ENCODE measurements at places on chromosomes 6 and 20.
A peak's percentile ranks its signal among the peaks of the same experiment; 100 is the strongest.

DNA sequence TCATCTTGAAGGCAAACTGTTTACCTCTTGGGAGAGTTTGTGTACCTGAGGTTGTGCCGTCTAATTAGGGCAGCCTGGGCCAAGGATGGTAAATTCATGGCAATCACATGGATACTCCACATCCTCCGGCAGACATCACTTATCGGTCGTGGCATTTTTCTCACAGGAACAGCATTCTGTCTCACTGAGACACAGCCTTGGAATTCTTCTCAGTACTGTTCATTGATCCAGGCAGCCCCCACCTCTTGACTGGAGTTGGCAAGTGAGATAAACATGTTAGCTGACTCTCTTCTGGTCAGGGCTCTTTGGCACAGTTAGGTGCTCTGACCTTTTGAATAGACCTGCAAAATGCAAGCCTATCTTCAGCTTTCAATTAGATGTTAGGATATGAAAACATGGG is 511.4 kb upstream of the FLRT3 start:
- DNase-seq, result no peak

DNA sequence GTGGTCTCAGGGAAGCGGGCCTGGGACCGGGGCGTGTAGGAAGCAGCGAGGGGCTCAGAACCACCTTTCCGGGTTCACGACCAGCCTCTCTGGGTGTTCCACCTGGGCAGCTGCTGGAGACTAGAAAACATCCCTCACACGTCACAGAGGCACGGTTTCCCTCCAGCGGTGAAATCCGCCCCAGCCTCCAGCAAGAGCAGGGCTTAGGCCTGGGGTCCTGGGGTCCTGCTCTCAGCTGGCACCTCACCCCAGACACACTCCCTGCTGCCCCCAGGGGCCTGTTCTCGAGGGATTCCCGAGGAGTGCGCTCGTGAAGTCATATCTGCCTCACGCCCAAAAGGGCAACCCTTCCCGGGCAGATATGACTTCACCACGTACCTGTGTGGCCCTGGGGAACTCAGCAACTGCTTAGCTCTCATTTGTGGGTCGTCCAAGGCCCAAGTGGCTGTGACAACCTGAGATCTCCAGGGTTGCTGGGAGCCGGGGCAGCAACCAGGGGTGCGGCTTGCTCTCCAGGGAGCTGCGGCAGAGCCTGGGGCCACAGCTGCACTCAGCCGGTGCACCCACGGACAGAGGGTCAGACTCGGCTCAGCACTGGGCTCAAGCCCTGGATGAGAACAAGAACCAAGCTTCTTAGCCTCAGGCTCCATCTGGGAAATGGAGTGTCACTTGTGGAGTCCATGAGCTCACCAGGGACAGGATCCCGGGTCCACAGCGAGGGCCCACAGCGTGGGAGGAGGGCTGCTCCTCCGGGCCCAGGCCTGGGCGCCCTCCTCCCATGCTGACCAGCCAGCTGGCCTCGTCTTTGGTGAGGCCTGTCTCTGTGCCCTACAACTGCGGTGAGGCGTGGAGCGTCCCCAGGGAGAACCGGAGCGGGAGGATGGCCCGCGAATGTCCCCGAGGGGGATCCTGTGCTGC is 661 bp downstream of the FNDC11 start:
- no peak for DNase-seq

DNA sequence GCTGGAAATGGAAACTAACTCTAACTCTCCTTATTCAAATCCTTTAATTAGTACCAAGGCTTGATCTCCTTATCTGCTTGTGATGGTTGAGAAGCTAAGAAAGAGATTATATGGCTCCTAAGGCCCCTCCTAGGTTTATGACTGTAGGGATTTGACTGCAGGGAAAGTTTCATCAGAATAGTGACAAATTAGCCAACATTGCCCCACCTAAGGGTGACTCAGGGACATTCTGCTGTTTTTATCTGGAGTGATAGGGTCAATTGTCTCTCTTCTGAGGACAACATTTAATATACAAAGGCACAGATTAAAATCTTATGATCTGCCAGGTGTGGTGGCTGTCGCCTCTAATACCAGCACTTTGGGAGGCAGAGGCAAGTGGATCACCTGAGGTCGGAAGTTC is 138.1 kb upstream of the MARCKS start:
- no peak for DNase-seq

DNA sequence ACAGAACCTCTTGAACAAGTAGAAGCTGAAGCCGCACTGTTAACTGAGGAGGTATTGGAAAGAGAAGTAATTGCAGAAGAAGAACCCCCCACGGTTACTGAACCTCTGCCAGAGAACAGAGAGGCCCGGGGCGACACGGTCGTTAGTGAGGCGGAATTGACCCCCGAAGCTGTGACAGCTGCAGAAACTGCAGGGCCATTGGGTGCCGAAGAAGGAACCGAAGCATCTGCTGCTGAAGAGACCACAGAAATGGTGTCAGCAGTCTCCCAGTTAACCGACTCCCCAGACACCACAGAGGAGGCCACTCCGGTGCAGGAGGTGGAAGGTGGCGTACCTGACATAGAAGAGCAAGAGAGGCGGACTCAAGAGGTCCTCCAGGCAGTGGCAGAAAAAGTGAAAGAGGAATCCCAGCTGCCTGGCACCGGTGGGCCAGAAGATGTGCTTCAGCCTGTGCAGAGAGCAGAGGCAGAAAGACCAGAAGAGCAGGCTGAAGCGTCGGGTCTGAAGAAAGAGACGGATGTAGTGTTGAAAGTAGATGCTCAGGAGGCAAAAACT is 40.1 kb downstream of the ZBTB2 start:
- no peak for DNase-seq

- DNase-seq, result no peak
Measured at GRCh38 chr6:3266170-3266569, 7.4 kb downstream of the PSMG4 start.

GRCh38 chr6:21928827-21929226 is 335.3 kb downstream of the SOX4 start:
- no peak for DNase-seq

GRCh38 chr6:167550941-167551627 is 226.2 kb downstream of the TTLL2 start:
- peak; percentile 58 for DNase-seq

DNA sequence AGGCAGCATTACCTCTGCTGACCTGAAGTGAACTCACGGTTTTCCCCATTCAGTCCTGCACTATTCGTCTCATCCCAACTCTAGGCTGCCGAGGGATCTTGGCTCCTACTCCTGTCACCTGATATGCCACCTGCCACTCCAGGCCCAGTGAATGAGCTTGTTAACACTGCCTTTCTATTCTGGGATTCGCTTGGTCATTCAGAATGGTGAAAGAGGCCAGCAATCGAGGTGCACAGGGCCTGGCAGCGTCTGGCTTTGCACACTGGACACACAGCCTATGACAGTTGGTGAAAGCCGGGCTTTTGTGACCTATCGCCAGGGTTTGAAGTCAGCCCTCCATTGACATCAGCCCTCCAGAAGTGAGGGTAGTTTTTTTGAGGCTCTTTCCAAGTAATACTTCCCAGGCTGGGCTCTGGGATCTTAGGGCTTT is 59.3 kb upstream of the MYL9 start:
- peak; percentile 28 for DNase-seq

- no peak for DNase-seq
Measured at GRCh38 chr6:27206806-27207205, 40.7 kb upstream of the PRSS16 start.

- DNase-seq, result no peak
Measured at GRCh38 chr6:14192216-14192788, 74.7 kb downstream of the CD83 start.

DNA sequence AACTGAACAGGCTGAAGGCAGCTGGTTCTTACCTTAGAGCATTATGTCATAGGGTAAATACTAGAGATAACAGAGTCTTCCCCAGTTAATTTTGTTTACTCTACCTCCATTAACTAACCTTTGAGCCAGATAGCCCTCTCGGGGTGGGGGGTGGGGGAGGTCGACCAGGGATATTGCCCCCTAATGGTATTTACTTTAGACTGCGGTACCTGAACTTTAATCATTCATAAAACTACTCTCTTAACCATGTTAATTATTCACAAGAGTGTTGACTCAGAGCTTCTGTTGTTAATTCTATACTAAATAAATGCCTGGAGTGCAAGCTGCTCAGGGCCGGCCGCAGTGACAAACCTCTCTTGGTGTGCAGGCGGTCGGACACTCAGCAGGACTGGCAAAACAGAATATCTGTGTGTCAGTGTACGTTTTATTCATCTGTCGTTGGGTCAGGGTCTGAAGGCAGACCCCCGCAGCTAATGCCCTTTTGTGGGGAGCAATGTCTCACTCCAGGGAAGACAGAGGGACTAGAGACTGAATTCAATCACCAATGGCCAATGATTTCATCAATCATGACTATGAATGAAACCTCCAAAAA is 152.4 kb upstream of the COL21A1 start:
- no peak for DNase-seq

GRCh38 chr20:49915380-49916145 is at the start of gene SPATA2:
SPATA2 (minus strand) TSS chr20:49915529; CDS start chr20:49908490, 7,039 bp downstream.
- DNase-seq, result peak; percentile 99

DNA sequence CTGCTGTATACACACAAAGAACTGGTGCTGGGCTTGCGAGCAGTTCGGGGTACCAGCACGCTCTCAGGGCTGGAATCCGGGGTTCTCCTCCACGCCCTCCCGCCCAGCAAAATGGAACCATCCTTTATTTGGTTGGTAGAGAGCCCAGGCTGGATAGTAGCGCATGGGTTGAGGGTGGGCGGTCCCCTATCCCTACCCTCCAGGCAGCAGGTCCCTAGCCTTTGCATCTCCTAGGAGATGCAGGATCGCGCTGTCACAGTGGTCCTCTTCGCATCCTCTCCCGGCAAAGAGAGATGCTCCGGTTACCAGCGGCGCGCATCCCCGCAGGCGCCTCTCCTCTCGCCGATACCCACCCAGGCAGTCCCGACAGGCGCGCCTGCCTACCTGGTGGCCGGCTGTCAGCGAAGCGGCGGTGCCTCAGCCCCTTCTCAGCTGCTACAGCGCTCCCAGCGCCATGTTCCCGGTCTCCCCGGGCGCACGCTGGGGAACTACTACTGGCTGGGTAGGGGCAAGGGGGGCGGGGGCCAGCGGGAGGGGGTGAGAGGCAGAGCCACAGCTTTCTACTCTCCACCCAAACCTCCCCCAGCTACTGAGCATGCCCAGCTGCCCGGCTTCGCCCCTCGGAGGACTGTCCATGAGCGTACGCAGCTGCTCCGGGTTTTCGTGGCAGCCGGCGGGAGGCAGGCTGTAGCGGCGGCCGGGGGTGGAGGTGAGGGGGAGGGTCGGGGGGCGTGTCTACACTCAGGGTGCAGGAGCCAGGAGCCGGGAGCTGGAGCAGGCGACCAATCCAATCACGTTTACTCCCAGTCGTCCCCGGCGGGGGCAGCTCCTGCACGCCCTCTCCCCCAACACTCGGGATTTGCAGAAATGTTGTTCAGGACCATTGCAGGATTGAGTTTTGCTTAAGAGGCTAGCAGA is at the start of gene PAK5:
Gene PAK5 (minus strand): TSS at position 699 of the 918 bp plus-strand sequence. CDS start 194,748 bp downstream, outside the sequence.
- DNase-seq, result peak; percentile 60

Data from substantia nigra (tissue), 51 donors.